ENCODE measurements at places on chromosomes 11 and 22.

- H3K36me3 ChIP-seq: peaks cover 1% of the 10 kb centered on the region
- DNase-seq: no peak
- no peaks in the 10 kb centered on the region for H3K4me1 ChIP-seq
- H3K4me3 ChIP-seq: no peak overlapping the region
- H3K27ac ChIP-seq: no peak overlapping the region
- peaks cover 35% of the 10 kb centered on the region for H3K27me3 ChIP-seq
Observed at GRCh38 chr11:19923626-19924025, 211.0 kb downstream of the NAV2 start.

- no peak overlapping the region for H3K27ac ChIP-seq
- no peaks in the 10 kb centered on the region for H3K36me3 ChIP-seq
- H3K4me1 ChIP-seq: no peaks in the 10 kb centered on the region
- H3K4me3 ChIP-seq: no peak overlapping the region
Observed at GRCh38 chr11:130636722-130637464, 188.4 kb downstream of the ADAMTS15 start.

- peak overlapping the region; percentile 70 for H3K27ac ChIP-seq
- DNase-seq: no peak
- H3K36me3 ChIP-seq: peaks cover 10% of the 10 kb centered on the region
- H3K4me3 ChIP-seq: no peak overlapping the region
- H3K4me1 ChIP-seq: peaks cover 41% of the 10 kb centered on the region
Observed at GRCh38 chr11:2293984-2294925, 7.5 kb downstream of the C11orf21 start.

GRCh38 chr11:102111787-102112508 lies 1.7 kb downstream of the YAP1 start:
- H3K4me3 ChIP-seq: peak overlapping the region; percentile 89
- H3K36me3 ChIP-seq: peaks cover 3% of the 10 kb centered on the region
- H3K27me3 ChIP-seq: peaks cover 68% of the 10 kb centered on the region
- no peak for DNase-seq
- H3K4me1 ChIP-seq: peaks cover 11% of the 10 kb centered on the region

- H3K4me1 ChIP-seq: no peaks in the 10 kb centered on the region
- H3K27me3 ChIP-seq: peaks cover 17% of the 10 kb centered on the region
- no peak overlapping the region for H3K4me3 ChIP-seq
- no peaks in the 10 kb centered on the region for H3K36me3 ChIP-seq
- no peak overlapping the region for H3K27ac ChIP-seq
Observed at GRCh38 chr22:49017482-49018329, 810.0 kb downstream of the BRD1 start.

DNA sequence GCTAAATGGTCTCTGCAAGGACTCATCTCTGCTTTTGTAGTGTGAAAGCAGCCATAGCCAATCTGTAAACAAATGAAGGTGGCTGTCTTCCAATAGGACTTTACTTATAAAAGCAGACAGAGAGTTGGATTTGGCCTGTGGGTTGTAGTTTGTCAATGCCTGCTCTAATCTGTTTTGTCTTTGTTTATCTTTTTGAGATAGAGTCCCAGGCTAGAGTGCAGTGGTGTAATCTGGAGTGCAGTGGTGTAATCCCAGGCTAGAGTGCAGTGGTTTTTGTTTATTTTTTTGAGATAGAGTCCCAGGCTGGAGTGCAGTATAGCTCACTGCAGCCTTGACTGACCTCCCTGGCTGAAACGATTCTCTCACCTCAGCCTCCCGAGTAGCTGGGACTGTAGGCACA lies 8.6 kb downstream of the PPP6R3 start:
- no peaks in the 10 kb centered on the region for H3K27me3 ChIP-seq
- peak overlapping the region; percentile 80 for H3K27ac ChIP-seq
- H3K36me3 ChIP-seq: peaks cover 22% of the 10 kb centered on the region
- DNase-seq: no peak
- H3K4me1 ChIP-seq: peaks cover 90% of the 10 kb centered on the region

DNA sequence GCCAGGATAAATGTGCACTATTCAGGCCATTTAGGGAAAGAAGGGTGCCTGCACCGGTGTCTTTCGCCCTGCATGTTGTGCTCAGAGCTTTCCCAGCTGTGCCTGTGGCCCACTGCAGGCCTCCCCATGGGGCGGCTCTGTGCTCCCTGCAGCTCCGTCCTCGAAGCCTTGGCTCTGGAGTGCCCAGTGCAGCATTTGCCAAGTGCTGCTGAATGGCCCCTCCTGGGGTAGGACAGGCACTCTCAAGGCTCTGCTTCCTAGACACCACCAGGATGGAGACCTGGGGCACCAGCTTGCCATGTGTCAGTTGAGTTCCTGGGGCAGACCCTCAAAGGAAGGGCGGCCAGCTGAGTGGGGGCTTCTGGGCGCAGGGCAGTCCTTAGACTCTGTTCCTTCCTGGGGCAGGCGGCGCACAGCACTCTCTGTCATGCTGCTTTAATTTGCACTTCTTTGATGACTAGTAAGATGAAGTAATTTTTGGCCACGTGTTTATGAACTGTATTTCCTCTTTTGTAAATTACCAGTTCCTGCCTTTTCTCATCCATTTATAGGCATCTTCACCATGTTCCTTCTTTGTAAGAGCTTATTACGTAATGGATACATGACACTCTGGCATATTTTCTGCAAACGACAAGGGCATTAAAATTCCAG lies 32.1 kb upstream of the GNB1L start:
- DNase-seq: no peak
- H3K27me3 ChIP-seq: no peaks in the 10 kb centered on the region
- H3K36me3 ChIP-seq: no peaks in the 10 kb centered on the region
- no peak overlapping the region for H3K4me3 ChIP-seq
- H3K4me1 ChIP-seq: peaks cover 16% of the 10 kb centered on the region
- no peak overlapping the region for H3K27ac ChIP-seq
